ENCODE measurements at places on chromosomes 12 and 14. TPM values are rescaled to one million over a fixed set of nuclear protein-coding genes. Genes with fewer than 3 reads are reported as not detected.

DNA sequence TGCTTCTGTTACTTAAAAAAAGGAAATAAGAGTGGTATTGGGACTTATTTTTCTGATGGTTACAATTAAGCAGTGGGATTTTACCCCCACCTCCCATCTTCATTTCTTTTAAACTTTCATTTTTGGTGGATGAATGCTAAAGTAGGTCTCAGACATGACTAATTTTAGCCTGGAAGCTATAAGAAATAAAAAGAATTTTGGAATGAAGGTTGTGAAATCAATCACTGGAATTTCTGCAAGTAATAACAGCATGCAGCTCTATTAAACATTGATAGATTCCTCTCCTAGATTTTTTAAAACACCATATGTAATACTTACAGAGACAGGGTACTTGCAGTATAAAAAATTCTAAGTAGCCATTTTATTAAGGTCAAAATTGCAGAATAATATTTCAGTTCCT lies 164.2 kb upstream of the CLEC14A start:
- DNase-seq, result no peak

PTGDR gene
- 0.30 TPM for total RNA-seq

GRCh38 chr14:74474376-74474775 lies 18.7 kb downstream of the NPC2 start:
- DNase-seq, result no peak

DNA sequence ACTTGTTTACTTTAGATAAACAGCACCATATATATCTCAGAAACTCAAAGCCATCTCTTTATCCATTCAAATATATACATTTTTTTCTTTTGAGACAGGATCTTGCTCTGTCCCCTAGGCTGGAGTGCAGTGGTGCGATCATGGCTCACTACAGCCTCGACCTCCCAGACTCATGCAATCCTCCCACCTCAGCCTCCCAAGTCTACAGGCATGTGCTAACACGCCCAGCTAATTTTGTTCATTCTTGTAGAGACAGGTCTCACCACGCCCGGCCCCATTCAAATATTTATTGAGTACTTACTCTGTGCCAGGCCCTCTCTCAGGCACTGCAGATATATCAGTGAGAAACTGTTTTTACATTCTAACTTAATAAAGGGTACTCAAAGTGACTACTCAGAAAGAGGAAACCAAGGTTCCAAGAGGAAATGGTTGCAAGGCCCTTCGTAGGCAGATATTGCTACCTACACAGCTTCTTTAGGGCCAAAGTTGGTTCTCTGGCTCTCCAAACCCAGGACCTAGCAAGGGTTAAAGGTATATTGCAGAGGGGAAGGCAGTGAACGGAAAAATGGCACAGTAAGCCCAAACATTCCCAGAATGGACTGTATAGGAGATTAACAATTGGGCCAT lies 2.9 kb downstream of the ATXN3 start:
- no peak for DNase-seq

SOAT2 gene
- total RNA-seq, result 0.54 TPM

CLSTN3 gene
- 9.2 TPM for total RNA-seq

PLA2G1B gene
- total RNA-seq, result 1.3 TPM

DNA sequence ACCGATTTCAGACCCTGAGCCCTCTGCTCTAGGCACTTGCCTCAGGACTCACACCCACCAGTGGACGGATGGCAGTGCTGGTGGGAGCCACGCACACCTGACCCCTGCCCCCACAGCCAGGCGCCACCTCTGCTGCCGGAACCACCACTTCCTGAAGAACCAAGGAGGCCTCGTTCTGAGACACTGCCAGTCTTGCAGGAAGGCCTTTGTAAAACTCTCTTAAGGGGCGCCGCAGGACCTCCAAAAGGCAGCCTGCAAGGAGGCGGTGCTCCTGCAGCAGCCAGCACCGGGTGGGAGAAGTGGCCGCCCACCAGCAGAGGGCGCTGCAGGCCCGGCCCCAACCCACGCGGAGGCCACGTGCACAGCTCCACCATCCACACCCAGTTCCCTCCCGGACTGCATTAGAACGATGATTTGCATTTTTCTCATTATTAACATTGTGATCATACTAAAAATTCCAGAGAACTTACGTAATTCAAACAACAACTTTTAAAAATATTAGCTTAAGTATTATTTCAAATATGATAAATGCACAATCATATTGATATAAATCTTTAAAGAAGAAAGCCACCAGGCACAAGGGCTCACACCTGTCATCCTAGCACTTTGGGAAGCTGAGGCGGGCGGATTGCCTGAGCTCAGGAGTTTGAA lies 12.8 kb downstream of the STX2 start:
- DNase-seq, result peak; percentile 77

DNA sequence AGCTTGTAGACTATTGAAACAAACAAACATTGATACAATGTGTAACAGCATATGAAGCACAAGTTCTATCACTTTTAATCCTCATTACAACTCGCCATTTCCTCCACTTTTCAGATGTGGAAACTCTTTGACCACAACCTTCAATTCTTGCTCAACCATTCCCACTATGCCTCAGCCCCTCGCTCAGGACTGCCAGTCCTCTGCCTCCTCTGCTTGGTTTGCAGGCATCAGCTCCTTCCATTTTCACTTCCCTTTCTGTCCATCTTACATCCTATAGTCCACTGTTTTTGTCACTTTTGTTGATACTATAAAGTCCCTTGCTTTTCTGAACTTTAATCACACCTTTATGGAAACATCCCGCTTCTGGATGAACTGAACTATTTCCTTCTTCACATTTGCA lies 28.2 kb upstream of the CD27 start:
- DNase-seq, result no peak

CBLN3 gene
- 3.1 TPM for total RNA-seq

CLEC4C gene
- not detected for total RNA-seq

DNA sequence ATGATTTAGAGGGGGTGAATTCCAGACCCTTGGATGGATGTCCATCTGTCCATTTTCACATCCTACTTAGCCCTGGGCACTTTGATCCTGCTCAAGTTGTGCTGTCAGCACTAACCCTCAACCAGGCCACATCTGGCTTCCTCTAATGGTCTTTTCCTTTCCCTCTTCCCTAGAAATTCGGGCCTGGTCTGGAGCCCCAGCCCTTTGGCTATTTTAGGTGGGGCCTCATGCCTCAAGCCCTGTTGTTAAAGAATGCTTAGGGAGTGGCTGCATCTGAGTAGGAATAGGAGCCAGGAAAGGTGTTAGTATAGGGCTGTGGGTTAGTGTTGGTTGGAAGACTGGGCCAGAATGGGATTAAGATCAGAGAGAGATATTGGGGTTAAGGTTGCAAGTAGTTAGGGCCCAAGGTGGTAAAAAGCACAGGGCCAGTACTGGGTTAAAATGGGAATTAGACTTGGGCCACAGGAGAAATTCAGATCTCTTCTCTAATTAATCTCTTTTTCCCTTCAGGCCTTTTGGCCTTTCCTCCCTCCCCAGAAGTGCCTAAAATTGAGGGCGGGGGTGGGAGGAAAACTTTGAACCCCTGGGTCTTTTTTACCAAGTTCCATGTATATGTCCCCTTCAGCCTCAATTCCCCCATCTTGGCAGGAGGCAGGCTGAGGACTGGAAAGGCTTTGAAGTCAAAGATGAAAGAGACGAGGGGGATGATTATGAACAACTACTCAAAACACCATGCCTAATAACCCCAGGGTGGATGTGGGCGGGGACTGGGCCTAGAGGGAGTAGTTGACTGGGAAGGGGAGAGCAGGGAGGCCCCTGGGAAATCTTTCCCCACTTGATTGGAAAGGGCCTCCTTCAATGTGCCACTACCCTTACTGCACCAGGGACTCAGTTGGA lies 4.0 kb upstream of the ZNF385A start:
- DNase-seq, result no peak

DNA sequence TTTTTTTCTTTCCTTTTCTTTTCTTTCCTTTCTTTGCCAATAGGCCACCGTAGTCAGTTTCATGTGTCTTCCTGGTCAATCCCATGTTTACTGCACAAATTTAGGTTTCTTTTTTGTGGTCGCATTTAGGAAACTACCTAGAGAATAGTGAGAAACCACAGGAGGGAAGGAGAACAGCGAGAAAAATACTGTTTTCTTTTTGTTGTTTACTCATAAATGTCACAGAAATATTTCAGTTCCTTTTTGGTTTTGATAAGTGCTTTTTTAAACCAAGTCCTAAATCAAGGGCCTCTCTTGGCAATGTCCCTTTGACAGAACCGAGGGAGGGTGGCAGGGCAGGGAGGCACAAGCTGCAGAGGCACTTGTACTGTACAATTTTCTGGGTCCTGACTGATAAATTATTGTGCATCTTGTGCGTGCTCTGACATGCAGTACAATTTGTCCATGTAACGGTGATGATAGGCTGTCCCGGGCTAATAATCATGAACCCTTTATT lies 326.1 kb downstream of the CACNA1C start:
- DNase-seq, result no peak

- DNase-seq, result peak; percentile 45
These were observed at the start of gene IFI27L2 for GRCh38 chr14:94129111-94129757. TSS of gene IFI27L2 (minus strand) at chr14:94129604. CDS start at chr14:94129564, 40 bp downstream.

DNA sequence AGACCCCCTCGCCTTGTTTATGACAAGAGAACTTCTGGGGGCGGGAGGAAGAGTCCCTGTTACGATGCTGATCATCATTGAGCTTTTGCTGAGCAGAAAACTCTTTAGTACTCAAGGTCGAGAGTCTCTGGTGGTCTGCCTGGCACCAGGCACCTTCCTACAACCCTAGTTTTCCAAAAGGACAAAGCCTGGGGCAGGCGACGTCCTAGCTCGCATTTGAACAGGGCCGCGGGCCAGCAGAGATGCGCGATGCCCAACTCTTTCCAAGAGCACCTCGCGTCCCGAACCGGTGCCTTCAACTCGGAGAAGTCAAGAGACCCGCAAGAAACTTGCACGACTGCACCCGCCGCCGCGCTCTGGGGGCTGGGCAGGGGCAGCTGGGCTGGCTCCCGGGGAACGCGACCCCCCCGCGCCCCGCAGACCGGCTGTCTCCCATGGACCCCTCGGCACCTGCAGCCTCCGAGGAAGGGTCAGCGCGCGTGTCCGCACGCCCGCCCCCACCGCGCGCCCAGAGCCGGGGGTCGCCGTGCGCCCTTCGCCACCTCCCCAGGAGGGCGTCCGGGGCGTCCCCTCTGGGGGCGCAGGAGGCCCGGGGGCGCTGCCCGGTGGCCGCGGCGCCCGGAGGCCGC lies 377 bp upstream of the BCL7A start:
- no peak for DNase-seq

All from activated T-cell treated with anti-CD3 and anti-CD28 coated beads, Interleukin-2, amount 50 U/mL, for 4 hours (primary cell).